SHP77 (cell line): ENCODE measurements at places on chromosomes 7 and 10.

DNA sequence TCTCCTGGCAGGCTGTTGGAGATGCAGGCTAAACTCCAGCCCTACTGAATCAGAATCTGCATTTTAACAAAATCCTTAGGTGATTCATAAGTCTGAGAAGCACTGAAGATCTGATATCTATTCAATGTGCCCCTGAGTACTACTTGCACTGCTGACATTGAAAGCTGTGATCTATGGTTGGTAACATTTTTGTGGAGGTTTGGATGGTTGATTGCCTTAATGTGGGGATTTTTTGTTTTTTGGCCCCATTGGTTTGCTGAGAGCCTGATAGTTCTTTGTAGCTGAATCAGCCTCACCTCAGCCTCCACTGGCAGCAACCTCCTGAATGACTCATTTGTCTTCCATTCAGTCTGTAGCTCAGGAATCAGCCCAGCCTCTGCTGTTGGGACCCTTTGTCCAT, 14.7 kb upstream of the LRRN3 start:
- no peak for DNase-seq

DNA sequence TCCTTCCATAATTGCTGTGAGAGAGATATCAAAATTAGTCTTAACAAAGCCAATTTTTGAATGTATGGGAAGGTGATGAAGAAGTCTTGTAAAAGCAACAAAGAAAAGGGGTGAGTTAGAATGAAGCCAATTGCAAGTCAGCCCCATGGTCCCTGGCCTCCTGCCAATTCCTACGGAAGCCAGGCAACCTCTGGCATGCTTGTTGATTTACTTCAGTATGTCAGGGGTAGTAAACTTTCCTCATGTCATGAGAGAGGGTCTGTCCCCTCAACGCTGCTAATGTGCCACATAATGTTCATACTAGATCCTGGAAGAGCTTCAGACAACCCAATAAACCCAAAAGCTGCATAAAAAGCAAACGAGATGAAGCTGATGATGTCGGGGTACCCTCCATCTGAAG, 159.1 kb upstream of the YAE1 start:
- peak; percentile 13 for DNase-seq

- DNase-seq, result no peak
Observed at GRCh38 chr10:84194424-84195043, at the start of gene CDHR1. Gene CDHR1 (plus strand): TSS chr10:84194537. CDS start chr10:84194761, 224 bp downstream.

DNA sequence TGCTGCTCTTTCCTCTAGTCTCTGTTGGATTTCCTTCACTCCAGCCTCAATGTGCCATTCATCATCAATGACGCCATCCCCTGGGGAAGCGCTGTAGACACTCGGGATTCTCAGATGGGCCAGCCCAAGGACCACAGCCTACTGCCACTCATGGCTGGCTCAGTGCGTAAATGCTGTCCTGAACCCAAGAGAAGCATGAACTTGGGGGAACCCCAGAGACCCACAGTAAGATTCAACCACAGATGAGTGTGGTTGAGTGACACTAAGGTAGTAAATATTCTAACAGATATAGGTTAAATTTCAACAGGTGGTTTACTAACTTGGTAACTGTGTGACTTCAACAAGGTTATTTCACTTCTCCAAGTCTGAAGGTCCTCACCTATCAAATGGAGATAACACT, 304.1 kb downstream of the GRM8 start:
- DNase-seq, result no peak

DNA sequence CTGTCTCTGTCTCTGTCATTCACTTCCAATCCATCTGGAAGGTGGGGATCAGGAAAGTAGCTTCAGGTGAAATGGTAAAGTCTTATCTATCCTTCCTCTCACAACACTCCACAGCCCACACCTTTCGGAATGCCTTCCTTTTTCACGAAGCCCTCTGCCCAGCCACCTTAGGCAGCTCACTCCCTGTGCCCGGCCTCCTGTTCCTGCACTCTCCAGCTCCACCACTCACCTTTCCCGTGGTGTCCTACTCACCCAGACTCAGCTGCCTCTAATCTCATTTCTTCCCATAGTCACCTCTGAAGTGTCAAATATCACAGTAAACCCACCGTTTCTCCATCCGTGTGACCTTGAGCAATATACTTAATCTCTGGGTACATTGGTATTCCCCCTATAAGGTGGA, 100.9 kb upstream of the C7orf33 start:
- DNase-seq, result no peak

- DNase-seq, result no peak
Observed at GRCh38 chr7:137086896-137087295, 218.4 kb downstream of the CHRM2 start.
